A172 (cell line): ENCODE measurements at places on chromosomes 7 and 10.

DNA sequence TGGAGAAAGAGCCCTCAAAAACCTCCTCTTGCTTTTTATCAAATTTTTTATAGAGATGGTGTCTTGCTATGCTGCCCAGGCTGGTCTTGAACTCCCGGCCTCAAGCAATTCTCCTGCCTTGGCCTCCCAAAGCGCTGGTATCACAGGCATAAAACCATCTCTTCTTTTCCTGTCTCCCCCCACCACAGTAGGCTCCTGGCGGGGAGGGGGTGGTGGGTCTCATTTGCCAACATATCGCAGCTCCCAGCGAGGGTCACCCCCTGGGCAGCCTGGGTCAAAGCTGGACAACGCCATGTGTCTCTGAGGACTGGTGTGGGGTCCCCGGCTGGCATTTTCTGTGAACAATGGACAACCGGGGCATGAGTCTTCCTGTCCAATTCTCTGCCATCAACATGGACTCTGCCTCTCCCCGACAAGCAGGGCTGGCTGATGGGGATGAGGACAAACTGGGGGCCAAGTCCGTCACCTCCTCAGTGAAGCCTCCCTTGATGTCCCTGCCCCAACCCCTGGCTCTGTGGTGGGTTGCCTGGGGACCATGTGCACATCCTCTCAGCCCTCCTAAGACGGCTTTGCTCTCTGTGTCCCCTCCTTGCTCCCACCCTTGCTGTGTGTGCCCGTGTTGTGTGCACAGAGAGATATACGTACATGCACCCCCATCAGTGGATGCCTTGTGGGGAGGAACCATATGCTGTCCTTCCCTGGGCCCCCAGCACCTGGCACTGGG is 86.4 kb upstream of the GNA12 start:
- no peak for DNase-seq

GRCh38 chr10:72250666-72251065 is 23.1 kb upstream of the DDIT4 start:
- no peak for DNase-seq

DNA sequence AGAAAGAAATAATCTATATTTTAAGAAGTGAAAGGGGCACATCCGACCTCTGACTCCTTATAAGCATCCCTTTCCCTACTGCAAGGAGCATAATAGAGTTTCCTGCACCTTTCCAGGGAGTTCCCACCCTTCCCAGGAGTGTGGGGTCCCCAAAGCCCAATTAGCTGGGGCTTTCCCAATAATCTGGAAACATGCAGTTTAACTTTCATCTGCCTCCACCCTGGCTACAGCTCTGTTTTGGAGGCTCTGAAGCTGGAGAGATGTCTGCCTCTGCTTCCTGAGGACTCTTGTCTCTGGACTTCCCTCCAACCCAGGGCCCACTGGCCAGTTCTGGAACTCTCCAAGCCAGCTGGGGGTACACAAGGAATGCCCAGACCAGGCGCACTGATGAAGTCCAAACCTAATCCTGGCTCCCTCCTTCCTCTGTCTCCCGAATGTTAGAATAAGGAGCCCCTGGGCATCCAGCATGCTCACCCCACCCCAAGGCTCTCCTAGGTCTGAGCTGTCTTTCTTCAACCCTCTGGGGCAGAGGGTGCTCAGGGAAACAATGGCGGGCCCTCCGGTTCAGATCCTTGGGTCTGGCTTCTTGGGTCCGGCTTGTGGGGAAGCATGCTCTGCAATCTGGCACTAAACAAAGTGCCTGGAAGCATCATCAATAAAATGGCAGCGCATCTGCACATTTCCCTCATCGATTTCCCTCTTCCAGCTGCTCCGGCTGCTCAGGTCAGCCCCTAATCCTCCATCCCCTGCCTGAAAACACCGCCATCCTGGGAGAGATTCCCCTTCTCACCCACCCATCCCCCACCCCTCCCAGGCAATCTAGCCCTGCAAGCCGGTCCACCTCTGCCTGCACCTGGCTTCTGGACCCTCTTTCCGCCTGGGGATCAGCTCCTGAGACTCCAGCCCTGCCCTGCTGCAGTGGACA is 13.3 kb downstream of the HOXA4 start:
- no peak for DNase-seq

- DNase-seq = no peak
These were observed 150.2 kb downstream of the GRK5 start for GRCh38 chr10:119357412-119358151.

- DNase-seq = peak; percentile 56
These were observed 177.6 kb downstream of the PARD3 start for GRCh38 chr10:34637418-34637911.

- no peak for DNase-seq
These were observed 1.4 kb upstream of the DOCK1 start for GRCh38 chr10:126903656-126904360.

- DNase-seq = peak; percentile 16
These were observed 107.1 kb upstream of the NRP1 start for GRCh38 chr10:33441561-33441960.

- no peak for DNase-seq
These were observed 10.5 kb upstream of the KCP start for GRCh38 chr7:128920913-128921582.

- DNase-seq = no peak
These were observed 733.9 kb upstream of the PHF14 start for GRCh38 chr7:10239695-10240345.

- DNase-seq = no peak
These were observed 33.8 kb upstream of the CUX1 start for GRCh38 chr7:101783381-101784181.

GRCh38 chr10:103849880-103850571 is 5.3 kb downstream of the SH3PXD2A start:
- peak; percentile 84 for DNase-seq

- peak; percentile 74 for DNase-seq
These were observed 125.6 kb downstream of the CYP26A1 start for GRCh38 chr10:93199191-93199751.

- DNase-seq = no peak
These were observed 58.7 kb upstream of the PFKP start for GRCh38 chr10:3008518-3009195.

GRCh38 chr10:116210588-116211346 is 62.2 kb downstream of the GFRA1 start:
- no peak for DNase-seq

DNA sequence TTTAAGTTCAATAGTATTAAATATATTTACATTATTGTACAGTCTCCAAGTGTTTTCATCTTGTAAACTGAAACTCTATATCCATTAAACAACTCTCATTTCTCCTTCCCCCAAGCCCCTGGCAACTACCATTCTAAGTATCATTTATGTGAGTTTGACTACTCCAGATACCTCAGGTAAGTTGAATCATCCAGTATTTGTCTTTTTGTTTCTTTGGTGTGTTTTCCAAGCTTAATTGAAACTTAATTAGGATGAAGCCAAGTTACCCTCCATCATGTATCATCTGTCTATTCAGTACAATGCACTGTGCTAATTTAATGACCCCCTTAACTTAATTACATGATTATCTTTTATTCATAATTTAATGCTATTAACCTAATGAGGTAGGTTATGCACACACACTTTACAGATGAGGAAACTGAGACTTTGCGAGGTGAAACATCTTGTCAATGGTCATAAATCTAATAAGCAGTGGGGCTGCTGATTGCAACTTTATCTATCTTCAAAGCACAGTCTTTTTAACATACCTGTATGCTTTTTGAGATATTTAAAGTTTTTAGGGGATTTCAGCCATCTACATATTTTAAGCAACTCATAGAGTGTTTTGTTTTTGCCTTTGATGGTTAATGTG is 663 bp downstream of the MACC1 start:
- DNase-seq = no peak

GRCh38 chr7:141057788-141058187 is 16.1 kb upstream of the TMEM178B start:
- DNase-seq = no peak
